ENCODE measurements at places on chromosomes 4 and X.

- no peak for DNase-seq
Measured at GRCh38 chrX:107565015-107565414, 63.3 kb upstream of the PRPS1 start.

DNA sequence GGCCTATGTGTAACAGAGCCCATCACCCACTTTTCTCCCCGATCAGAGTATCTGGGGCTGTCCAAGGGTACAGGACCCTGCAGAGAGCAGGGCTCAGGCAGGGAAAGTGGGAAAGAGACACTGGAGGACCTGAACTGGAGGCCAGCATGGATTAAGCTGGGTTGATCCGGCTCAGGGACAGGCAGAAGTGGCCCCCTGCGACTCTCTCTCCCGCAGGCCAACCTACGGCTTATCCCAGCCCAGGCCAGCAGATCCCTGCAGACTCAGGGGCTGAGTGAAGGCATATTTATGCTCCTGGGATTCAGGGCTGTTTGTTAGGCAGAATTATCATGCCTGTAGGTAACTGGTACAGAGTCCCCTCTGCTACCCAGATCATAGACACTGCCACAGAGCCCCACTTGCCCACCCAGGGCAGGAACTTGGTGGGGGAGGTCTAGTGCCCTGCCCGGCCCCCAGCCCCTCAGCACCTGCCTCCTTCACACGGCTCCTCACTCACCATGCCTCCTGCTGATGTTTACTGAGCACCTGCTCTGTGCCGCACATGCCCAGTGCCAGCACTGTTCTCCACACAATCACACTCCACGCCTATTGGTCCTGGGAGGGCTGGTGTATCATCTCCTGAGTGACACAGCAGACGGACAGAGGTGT lies 87.3 kb downstream of the ADRA2C start:
- no peak for DNase-seq

DNA sequence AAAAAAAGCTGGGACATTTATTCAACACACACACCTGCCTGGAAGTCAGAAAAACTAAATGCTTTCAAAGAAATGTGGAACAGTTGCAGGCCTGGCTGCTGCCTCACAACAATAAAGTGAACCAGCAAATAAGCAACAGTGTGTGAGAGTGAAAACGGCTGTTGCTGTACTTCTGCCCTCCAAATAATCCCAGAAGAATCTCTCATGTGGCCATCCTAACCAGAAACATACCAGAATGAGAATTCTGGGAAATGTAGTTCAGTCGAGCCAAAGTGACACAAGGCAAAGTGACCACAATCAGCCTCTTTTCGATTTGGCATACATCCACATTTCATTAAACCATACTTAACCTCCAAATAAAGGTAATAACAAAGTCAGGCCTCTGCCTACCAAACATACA lies 204.5 kb downstream of the SLC7A11 start:
- DNase-seq, result no peak

GRCh38 chr4:52976523-52977230 lies 114.6 kb downstream of the RASL11B start:
- no peak for DNase-seq

DNA sequence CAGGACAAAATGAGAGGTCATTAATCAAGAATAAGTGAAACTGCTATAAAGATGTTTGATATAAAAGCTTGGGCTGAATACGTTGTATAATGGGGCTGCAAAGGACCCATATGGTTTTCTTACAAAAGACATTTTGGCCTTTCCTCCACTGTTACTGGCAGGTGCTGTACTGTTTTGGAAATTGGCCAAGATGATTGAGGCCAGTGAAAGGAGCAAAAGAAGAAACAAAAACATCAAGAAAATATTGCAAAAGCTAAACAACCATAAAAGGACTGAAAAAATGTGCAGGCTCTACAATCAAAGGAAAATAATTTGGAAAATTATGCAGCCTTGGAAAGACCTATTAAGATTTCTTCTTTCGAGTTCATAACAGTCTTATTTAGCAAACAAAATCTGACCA lies 222.2 kb upstream of the PPP1R2C start:
- no peak for DNase-seq

DNA sequence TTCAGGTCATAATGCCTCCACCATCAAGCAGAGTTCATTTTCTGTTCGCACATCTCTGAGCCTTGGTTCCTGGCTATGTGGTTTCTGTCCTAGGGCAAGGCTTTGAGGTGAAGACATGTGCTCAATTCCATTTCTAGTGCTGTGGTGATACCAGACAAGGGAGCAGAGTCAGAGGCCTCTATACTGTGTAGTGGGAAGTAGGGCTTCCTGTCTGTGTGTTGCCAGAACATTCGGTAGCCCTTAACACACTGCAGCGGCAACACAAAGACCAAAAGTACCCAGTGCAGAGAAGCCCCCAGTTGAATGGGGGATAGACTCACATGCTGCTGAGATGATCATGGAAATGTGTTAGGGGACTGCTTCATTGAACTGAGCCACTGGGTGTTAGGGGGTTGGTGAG lies 56.4 kb downstream of the STARD8 start:
- no peak for DNase-seq

- no peak for DNase-seq
Measured at GRCh38 chr4:184885602-184886001, 59.8 kb upstream of the ACSL1 start.

Measured in NCI-H2107 (cell line).